ENCODE measurements at places on chromosomes 2 and 18. TPM values are rescaled to one million over a fixed set of nuclear protein-coding genes. Genes with fewer than 3 reads are reported as not detected.

DNA sequence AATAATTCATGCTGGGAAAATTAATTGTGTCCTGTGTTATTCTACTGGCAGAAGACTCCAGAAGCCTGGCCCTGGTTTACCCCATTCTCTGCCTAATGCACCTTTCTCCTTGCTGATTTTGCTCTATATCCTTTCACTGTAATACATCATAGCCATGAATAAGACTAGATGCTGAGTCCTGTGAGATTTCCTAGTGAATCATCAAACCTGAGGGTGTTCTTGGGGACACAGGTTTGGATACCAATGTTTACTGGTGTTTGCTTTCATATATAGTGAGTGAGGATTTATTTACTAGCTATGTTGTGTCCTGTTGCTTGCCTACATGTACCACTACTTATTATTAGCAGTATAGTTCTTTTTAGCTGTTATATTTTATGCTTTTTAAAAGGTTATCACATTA lies 6.5 kb downstream of the METTL5 start:
- no peak for DNase-seq

The IL18R1 gene
- 11.0 TPM for total RNA-seq

DNA sequence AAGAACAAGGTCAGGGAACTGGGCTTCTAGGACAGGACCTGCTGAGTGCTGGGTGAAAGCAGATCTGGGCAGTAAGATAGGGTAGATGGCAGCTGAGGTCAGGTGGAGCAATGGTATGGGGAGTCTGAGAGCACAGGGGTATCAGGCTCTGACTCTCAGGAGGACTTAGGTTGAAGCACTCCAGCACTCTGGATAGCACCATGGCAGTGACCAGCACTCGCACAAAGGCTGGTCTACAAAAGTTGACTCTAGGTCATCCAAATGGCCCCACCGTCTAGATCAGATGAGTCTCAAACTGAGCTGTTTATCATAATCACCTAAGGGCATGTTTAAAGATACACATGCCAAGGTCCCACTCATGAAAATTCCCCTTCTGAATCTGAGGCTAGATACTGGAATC lies 60.1 kb downstream of the CDKL4 start:
- no peak for DNase-seq

- DNase-seq: no peak
These were observed 199.7 kb downstream of the ADCYAP1 start for GRCh38 chr18:1104181-1104881.

DNA sequence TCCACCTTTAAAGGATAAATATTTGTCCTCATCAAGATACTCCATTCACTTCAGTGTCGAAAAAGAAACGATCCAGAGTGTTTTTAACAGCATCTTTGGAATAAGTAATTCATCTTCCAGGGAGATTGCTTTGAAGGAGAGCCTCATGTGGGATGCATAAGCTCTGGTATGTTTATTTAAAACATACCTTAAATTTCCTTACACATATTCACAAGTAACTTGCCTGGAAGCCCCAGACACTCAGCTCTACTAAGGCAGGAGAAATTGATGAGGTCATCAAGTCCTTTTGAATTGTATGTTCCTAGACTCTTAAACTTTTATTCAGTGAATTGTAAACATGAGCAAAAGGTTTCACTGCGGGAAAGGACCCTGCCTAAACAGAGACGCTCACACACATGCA lies 103.0 kb downstream of the CDK15 start:
- DNase-seq: no peak

The TRIM43 gene
- not detected for total RNA-seq

DNA sequence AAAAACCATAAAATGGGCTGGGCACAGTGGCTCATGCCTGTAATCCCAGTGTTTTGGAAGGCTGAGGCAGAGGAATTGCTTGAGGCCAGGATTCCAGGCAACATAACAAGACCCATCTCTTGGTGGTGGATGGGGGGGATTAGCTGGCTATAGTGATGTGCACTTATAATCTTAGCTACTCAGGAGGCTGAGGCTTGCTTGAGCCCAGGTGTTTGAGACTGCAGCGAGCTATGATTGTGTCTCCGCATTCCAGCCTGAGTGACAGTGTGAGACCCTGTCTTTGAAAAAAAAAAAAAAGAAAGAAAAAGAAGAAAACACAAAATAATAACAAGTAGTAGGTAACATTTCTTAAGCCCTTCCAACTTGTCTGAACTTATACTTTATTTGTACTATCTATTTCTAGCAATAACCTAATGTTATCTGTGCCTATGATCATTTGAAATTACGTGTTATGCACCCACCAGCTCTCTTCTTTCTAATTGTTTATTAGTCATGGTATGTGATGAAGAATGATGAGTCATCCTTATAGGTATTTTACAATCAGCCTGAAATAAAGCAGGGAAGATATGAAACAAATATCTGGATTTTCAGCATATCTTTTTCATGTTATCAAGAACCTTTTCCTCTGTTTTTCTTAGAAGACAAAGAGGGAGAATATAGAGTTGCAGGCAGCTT lies 129.3 kb upstream of the UNC80 start:
- no peak for DNase-seq

- DNase-seq: no peak
These were observed 32.0 kb upstream of the C1QL2 start for GRCh38 chr2:119190321-119191111.

The SOCS6 gene
- total RNA-seq: 22.8 TPM

DNA sequence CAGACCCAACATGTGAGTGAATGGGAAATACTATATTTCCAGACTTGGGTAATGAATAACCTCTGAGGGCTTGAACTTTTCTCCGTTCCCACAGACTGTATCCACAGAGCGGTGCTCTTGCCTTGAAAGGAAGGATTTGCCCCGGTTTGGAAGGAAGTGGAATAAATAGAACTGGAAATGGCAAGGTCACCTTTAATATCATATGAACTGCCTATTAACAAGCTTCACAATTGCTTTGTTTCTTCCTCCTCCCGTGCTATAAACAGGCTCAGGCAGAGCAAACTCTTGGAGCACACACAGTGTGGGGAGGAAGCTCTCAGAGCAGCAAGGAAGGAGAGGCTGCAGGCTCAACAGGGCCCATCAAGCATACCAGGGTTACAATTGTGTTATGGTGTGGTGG lies 28.5 kb upstream of the DARS1 start:
- no peak for DNase-seq

The AGAP1 gene
- 16.8 TPM for total RNA-seq

DNA sequence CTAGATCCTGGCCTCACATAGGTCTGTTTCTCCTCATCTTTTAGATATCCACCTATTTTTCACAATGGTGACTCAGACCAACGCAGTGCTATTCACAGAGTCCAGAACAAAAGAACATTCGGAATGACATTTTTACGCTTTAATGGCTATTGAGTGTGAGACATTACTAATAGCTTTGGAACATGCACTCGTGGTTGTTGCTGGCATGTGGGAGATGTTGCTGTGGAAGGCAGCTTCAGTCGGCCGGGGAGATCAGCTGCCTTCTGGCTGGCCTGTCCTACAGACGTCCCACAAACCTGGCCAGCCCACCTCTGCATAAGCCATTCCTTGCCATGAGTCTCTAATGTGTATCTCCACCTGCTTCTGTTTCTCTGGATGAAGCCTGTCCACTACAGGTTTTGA lies 3.4 kb downstream of the MBP start:
- peak; percentile 44 for DNase-seq

DNA sequence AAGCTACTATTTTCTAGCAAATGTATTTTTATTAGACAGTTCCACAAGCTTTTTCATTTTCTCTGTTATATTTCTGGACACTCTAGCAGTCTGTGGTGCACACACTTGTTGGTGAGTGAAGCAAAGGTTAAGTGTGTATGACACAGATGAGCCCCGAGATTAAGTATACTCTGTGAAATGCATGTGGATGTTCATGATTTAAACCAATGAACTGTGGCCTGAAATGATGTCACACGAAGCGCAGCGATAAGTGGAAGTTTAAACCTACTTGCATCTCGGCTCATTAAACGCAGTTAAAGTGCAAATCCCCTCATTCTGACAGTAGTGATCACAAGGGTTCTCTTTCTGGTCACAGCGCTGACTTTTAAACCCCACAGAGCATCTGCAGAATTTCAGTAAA lies 1488.8 kb upstream of the NXPH2 start:
- no peak for DNase-seq

- no peak for DNase-seq
These were observed 117.0 kb downstream of the ZBTB7C start for GRCh38 chr18:48292229-48292628.

DNA sequence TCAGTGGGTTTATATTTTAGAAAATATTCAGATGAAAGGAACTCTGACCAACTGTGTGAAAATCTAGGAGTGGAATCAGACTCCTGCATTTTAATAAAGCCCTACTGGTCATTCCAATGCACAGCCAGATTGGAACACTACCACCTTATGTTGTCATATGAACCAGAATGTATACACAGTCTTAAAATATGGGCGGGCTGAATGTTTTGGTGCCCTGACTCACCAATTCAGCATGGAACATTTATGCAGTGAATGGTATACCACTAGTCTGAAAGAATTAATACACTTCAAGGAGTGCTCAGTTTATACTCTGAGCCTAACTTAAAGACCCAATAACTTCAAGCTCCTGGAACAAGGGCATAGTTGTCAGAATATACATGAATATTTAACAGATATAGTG lies 280.9 kb upstream of the TCF4 start:
- no peak for DNase-seq

DNA sequence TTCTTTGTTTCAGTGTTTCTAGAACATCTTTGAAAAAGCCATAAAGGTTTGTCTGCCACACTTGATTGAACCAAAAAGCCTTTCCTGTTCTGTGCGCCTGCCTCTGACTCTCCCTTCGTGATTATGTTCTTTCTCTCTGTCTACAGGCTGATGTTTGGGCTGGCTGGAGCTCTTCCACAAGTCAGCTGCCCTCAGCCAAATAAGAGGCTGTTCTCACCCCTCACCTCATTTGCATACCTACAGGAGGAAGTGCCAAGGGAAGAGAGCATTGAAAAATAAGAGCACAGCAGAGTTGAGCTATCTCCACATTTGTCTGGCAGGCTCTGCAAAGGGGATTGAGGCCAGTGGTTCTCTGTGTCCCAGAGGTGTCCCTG lies 15.8 kb downstream of the INPP5D start:
- DNase-seq: peak; percentile 1

DNA sequence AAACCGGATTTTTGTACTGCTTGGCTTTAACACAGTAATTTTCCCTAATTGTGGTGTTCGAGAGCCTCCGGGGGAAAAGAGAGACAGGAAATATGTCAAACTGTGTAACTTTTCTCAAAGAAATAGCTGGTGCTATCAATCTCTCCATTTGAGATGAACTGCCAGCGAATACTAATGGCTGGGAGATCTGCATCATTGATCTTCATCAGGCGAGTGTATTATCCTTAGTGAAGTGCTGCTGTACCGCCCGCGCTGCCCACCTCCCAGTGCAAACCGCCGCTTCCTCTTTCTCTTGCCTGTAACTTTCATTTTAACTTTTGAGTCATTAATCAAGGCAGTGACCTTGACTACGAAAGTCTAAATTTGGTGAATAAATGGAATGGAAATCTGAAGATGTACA lies 246.1 kb upstream of the ST6GAL2 start:
- no peak for DNase-seq

- DNase-seq: no peak
These were observed 14.3 kb downstream of the DSG2 start for GRCh38 chr18:31512203-31512764.

GRCh38 chr2:195498839-195499490 lies 158.1 kb upstream of the SLC39A10 start:
- no peak for DNase-seq

GRCh38 chr2:190922376-190922775 lies 41.8 kb downstream of the GLS start:
- DNase-seq: no peak

DNA sequence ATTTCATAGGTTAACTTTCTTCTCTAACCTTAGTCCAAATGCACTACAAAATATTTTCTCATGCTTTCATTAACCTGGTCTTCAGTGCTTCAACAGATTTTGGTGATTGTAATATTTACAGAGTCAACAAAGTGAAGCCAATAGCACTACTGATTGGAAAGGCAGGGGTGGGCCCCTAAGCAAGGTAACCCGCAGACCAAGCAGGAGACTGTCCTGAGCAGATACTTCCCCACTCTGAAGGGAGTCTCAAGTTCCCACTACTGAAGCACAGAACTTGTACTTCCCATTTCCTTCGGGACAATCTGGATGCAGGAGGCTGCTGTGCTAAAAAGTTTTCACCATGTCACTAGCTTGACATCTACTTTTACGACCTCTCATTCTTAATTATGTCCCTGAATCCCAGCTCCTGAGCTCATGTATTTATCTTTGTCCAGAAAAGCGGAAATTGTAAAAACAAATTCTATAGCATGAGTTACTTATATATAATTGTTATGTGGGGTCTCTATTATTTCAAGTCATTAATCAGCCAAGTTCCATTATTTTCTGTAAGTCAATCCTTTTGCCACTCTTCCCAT lies 311.6 kb upstream of the REV1 start:
- no peak for DNase-seq

DNA sequence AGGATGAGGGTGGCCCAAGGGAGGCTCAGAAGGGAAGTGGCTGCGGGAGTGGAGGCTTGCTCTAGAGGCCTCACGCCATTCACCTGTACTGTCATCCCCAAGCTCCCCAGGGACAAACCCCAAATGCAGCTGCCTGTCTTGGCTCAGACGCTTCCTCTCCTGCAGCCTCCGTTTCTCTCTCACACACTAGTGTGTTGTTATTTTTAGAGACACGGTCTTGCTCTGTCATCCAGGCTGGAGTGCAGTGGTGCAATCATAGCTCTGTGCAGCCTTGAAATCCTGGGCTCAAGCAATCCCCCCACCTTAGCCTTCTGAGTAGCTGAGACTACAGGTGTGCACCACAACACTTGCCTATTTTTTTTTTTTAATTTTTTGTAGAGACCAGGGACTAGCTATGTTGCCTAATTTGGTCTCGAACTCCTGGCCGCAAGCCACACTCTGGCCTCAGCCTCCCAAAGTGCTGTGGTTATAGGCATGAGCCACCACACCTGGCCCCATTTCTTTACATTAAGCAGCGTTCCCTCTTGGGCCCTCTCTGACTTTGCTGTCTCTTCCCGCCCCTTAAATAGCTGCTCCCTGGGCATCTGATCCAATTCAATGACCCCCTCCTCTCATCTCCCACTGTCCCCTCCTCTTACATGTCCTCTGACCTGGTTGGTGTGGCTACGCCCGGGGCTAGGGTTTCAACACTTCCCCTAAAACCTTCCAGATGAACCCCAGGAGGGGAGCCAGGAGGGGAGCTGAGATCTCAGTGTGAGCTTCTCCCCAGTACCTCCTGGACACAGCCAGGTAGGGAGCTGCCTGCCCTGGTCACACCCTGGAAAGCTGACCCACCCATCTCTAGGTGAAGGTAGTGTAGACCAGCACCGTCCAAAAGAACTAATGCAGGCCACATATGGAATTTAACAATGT lies 24.0 kb upstream of the LOXHD1 start:
- no peak for DNase-seq

The LOXL3 gene
- total RNA-seq: 27.1 TPM

DNA sequence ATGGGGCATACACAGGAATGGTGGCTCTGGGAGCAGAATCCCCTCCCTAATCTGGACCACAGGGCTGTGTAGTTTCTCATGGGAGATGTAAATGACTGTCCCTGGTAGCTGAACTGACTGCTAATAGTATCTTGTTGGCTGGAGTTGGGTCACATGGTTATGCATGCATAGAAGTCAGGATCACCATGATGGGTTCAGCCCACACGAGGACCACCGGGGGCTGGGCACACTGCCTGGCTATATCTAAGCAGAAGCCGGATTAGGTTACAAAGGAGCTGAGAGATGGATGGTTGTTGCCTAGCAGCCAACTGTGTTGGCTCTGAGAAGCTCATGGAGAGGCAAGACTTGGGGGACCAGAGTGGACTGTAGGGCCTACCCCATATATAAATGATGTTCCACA lies 6.7 kb upstream of the MAP3K2 start:
- no peak for DNase-seq

GRCh38 chr2:167196461-167197252 lies 308.4 kb downstream of the XIRP2 start:
- DNase-seq: no peak

- DNase-seq: no peak
These were observed 8.4 kb upstream of the CD226 start for GRCh38 chr18:69956057-69956456.
